ENCODE measurements at places on chromosomes 11 and 22.

DNA sequence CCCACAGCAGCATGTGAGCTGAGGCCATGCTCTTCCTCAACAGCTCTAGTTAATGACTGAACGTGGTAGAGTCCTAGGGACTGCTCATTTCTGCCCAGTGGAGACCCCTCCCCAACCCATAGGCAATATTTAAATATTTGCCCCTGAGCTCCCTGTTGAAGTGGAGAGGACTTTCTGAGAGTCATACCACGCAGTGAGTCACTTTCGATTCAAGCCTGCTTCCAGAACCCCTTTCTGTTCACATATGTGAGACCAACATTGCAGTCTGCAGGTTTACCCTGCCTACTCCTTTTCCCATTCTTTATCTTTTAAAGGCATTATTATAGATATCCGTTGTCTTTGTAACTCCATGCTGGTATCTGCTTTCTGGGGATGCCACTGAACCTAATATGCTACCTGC lies 946.3 kb downstream of the JRKL start:
- peak; percentile 2 for DNase-seq

DNA sequence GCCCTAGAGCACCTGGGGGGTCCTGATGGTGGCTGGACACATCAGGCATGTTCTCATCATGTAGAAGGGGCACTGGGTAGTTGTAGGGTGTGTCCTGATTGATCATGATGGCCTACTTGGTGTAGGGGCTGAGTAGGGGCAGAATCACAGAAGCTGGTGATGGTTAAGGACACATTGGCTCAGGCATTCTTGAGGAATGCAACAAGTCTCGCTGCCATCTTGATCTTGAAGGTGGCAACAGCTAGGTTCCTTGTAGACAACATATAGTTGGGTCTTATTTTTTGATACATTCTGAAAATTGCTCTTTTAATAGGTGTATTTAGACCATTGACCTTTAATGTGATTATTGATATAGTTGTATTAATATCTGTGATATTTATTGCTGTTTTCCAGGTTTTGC lies 28.1 kb downstream of the PPP6R3 start:
- DNase-seq: no peak

DNA sequence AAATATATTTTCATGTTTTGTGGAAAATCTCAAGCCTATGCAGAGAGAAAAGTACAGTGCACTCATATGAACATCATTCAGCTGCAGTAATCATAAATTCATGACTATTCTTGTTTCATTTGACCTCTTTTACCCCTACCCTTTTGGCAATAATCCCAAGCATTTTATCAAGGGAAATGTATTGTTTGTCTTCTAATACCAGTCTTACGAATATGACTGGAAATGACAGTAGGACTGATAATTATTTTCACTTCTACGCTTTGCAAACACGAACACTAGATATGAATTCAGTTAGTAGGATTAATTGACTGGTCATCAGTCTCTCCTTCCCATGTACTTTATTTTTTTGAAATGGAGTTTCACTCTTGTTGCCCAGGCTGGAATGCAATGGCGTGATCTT lies 90.3 kb downstream of the MTMR3 start:
- DNase-seq: no peak

DNA sequence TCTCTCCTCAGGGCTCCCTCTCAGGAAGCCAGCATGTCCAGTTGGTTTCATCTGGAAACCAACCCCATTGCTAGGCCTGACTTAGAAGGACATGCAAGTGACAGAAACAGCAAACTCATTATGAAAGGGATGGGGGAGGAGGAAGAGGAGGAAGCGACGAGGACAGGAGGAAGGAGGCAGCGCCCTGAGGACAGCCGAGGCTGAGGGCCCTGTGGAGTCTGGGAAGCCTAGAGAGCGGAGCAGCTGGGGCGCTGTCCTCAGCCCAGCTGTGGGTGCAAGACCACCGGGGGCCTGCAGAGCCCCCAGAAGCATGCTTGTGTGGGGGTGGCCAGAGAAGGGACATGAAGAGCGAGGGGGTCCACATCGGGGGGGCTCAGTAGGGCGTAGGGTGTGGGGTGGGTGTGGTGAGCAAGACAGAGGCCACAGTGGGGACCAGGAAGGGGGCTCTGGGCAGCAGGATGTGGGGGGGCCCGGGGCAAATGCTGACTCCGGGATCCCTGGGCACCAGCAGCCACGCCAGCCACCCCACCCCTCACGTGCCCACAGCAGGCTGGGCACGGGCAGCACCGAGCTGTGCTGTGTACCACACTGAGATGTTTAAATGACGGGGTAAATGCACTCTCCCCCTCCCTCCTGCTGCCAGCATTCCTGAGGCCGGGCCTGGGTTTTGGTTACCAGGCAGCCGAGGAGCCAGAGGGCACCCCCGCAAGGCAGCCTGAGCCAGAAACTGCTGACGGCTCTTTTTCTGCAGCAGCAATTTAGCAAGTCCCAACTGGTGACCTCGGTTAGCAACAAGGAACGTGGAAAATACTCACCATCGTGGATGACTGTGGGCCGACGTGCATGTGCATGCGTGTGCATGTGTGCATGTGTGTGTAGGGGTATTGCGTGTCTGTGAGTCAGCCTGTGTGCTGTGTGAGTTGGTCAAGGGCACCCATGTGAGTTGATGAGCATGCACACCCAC lies 82.7 kb upstream of the LINC01488 start:
- DNase-seq: no peak

DNA sequence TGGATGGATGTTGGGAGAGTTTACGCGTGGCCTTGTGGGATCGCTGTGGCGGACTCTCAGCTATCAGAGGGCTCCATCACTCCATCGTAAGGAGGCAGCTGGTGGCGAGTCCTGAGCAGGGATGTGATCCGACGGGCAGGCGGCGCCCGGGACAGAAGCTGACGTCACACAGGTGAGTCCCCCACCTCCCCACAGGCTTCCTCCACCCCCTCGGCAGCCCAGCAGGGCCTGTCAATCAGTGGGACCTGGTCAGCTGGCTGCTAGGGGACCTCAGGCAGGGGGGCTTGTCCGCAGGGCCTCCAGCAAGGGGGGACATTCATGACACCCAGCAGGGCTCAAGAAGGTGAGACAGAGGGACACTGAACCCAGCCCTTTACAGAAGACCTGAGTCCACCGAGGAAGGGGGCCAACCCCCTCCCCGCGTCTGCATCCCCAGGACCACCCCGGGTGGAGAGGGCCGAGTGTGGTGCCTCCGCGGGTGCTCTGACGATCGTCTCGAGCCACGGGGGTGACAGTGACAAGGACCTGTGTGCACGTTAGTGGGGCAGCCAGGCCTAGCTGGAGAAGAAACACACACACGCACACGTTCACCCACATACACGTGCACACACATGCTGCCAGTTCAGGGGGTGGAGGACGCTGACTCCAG lies 7.1 kb downstream of the HRAS start:
- no peak for DNase-seq

DNA sequence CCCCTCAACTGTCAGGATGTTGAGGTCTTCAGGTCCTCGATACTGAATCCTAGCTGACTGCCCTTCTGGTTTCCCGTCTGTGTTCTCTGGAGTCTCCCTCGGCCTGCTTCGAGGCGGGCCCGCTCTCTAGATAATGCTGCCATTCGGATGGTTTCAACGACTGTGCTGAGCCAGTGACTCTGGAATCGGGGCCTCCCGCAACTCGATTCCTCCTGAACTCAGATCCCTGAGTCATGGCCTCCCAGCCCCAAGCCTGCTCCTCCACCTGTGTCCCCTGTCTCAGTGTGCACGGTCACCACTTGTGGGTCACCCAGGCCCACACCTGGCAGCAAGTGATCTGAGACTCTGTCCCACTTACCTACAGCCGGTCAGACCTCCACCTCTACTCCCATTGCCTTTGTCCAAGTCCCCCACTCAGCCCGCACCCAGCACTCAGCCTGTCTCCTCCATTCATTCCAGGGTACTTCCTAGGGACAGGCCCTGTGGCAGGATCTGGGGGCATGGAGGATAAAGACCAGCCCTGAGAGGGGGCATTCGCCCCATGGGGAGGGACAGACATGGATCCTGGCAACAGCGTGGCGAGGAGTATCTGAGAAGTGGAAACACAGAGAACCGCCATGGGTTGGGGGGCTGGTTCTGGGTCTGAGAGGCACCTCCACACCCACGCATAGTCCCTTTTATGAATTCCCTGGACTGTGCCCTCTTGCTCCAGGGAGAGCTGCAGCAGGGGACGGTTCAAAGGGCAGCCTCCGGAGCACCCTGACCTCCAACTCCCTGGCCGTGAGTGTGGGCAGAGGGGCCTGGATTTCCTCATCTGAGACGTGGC lies 14.3 kb downstream of the MPST start:
- no peak for DNase-seq

- DNase-seq: no peak
These were observed 25.2 kb downstream of the LIF start for GRCh38 chr22:30221121-30221992.

- DNase-seq: no peak
These were observed 71.6 kb upstream of the PICALM start for GRCh38 chr11:86140334-86140990.

- no peak for DNase-seq
These were observed 32.8 kb upstream of the HMOX1 start for GRCh38 chr22:35348026-35348590.

GRCh38 chr22:49811020-49811791 lies 16.5 kb downstream of the BRD1 start:
- no peak for DNase-seq

- DNase-seq: no peak
These were observed 52.2 kb downstream of the SLC25A17 start for GRCh38 chr22:40766956-40767355.

DNA sequence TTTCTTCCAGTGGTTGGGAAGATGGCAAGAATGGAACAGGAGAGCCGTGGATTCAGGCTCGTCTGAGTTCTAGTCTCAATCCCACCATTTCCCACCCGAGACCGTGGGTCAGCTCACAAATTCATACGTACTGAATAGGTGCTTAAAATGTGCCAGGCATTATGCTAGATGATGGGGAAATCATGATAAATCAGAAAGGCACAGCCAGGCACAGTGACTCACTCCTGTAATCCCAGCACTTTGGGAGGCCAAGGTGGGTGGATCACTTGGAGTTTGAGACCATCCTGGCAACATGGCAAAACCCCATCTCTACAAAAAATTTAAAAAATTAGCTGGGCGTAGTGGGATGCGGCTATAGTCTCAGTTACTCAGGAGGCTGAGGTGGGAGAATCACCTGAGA lies 7.1 kb downstream of the TRIOBP start:
- no peak for DNase-seq

DNA sequence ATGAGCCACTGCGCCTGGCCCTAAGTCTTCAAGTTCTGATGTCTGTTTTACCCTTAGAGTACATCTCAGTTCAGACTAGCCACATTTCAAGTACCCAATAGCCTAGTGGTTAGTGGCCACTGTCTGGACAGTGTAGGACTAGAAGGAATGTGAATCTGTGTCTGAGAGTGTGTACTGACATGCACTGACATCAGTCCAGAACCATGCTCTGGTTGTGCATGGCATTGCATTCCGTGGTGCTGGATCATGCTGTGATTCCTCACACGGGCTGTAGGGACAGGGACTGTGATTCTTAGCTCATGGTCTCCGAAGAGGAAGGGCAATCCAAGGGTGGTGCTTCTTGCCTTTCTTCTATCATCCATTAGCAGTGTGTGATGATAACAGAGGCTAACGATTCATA lies 41.1 kb downstream of the AMOTL1 start:
- DNase-seq: no peak

DNA sequence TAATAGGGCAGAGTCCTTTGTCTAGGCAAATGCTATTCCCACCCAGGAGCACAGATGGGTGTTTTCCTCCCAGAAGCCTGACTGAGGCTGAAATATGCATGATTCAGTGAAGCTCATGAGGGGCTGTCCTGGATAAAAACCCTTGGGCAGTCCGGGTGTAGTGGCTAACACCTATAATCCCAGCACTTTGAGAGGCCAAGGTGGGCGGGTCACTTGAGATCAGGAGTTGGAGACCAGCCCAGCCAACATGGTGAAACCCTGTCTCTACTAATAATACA lies 48.6 kb upstream of the LMO2 start:
- no peak for DNase-seq

- peak; percentile 30 for DNase-seq
These were observed 195.9 kb downstream of the CSNK2A3 start for GRCh38 chr11:11157185-11157584.

DNA sequence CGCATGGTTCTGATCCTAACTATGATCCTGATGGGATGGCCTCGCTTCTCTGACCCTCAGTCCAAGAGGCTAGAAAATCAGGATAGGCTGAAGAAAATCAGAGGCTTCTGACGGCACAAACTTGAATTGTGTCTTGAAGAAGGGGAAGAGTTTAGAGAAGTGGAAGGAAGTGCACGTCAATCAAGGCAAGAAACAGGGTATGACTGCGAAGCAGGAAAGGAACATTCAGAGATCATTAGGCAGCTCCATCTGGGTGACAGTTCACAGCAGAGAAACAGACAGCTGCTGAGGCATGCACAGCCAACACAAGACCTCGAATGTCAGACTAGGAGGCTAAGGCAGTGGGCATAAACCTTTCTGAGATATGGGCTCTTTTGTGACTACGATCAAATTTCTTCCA lies 29.3 kb downstream of the CLPB start:
- DNase-seq: no peak

DNA sequence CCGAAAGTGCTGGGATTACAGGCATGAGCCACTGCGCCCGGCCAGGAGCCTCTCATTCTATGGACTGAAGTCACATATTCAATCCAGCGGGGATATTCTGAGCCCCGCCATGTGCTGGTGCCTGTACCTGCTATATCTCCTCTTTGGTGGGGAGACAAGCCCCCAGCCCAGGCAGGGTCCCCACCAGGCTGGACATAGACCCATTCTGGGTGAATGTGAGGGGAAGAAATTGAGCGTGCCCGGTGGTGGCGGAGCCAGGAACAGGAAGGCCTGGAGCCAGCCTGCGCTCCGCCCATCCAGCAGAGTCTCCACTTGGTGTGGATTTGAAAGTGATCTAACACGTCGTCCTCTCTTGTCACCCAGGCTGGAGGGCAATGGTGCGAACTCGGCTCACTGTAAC lies 38.0 kb upstream of the CSNK1E start:
- no peak for DNase-seq

- no peak for DNase-seq
These were observed 192.6 kb downstream of the DSCAML1 start for GRCh38 chr11:117604336-117604995.

GRCh38 chr11:40291329-40291728 lies 1168.1 kb downstream of the LRRC4C start:
- no peak for DNase-seq

GRCh38 chr11:44094260-44094868 lies 1.1 kb upstream of the EXT2 start:
- peak; percentile 55 for DNase-seq

DNA sequence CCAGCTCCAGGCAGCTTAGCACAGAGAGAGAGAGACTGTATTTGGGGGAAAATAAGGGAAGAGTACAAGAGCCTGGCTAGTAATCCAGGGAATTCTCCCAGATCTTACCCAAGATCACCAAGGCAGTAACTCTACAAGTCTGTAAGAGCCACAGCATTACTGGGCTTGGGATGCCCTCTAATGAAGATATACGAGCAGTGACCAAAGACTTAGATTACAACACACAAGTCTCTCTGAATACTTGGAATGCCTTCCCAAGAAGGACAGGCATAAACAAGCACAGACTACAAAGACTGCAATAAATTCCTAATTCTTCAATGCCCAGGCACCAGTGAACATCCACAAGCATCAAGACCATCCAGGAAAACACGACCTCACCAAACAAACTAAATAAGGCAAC lies 17.7 kb downstream of the DNAJC24 start:
- no peak for DNase-seq

All from HT1080 (cell line).